Aorta (tissue), 5 donors: ENCODE measurements at places on chromosomes 7 and 10.
A peak's percentile ranks its signal among the peaks of the same experiment; 100 is the strongest.

DNA sequence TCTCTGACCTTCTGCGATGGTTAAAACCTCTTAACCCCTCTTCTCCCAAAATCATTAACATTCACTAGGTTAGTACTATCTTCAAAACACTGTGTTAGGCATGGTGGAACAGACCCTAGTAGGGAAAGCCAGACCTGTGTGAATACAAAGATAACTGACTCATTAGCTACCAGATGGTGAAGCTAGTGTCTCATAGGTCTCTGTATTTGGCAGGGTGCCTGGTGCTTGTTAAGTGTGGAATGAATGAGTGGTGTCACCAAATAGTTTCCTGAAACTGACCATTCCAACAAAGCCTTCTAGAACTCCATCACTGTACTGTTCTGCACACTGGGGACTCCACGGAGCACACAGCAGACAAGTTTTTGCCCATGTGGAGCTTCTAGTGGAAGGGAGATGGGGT, 27.7 kb upstream of the TM9SF3 start:
- no peak for DNase-seq

DNA sequence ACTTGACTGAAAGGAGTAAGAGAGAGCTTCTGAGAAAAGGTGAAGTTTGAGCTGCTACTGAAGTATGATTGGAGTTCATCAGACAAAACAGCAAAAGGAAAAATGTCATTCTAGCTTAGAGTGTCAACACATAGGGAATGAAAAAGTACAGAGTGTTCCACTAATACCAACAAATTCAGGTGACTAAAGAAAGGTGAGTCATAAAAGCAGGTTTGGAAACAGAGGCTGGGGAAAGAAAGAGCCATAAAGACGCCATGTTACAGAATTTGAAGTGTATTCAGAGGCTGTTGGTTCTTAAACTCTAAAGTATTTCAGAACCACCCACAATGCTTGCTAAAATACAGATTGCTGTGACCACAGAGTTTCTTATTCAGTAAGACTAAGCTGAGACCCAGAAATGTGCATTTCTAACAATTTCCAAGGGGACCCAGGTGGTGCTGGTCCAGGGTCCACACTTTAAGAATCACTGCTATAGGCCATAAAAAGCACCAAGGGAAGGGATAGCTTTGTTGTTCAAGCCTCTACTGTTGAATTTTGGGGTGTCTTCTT, 143.1 kb downstream of the ELAPOR2 start:
- DNase-seq: no peak

GRCh38 chr7:16668049-16668858, 22.3 kb downstream of the BZW2 start:
- DNase-seq: peak; percentile 75

DNA sequence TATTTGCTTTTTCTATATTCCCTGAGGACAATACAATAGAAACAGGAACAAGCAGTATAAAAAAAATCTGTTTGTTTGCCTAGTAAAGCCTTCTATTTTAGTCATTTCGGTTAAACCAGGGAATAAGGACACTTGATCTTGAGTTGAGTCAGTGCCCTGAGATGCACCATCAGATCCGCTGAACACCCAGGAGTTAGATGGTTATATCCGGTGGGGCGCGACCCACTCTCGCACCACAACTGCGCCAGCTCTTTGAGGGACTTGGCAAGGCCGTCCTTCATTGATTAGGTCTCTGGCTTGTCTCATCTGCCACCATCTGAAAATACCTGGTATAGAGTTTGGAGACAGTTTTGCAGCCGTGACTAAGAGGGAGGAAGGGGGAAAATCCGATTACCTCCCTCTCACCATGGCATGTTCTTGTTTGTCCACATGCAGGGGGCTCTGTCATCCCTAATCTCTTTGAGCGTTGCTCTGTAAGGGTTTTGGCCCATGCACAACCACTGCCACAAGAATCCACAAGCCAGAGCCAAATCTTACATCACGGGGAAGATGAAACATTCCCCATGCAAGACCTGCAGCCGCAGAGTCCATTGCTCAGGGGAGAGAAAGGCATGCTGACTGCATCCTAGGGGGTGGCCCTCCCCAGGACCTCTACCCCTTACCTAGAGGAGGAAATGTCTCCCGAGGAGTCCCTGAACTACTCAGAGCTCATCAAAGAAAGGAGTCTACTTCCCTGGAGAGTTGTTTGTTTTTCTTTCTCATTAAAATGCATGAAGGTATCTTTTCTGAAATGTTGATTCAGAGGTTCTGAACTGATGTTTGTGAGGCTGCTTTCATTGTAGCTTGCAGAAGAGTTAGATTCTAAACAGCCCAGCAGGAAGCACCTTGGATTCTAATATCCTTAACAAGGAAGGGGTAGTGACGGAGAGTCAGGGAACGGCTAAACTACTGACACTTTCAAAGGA, 101.6 kb upstream of the FAM171A1 start:
- no peak for DNase-seq

GRCh38 chr10:28822719-28823464, 145.6 kb downstream of the BAMBI start:
- no peak for DNase-seq

DNA sequence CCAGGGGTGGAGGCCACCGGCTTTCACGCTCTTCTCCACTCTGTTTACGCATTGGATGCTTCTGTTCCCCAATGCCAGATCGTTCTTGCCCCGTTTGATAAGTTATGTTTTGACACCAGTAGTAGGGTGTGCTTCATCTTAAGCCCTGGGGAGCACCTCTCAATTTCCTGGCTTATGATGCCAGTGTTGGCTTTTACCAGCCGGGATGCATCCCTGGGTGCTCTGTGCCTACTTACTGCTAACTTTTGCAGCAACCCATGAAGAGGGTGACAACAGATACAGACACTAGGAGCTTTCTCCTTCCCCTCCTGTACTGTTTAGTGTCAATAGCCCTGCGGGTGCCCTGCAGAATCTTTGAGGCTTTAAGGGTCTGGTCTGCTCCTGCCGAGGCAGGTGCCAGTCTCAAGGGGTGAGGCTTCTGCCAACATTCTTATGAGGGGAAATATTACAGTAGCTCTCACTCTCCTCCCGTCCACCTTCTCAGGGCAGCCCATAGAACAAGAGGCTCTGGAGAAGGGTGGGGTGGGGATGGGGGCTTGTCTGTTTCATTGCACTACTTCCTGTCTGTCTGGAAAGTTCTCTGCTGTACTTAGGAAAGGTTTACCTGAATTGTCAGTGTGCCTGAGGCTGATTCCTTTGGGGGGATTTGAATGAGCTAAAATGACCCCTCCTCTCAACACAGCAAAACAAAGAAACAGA, 23.3 kb downstream of the ADCY1 start:
- no peak for DNase-seq

- no peak for DNase-seq
These were observed 1028.7 kb downstream of the XPNPEP1 start for GRCh38 chr10:108894402-108895301.

DNA sequence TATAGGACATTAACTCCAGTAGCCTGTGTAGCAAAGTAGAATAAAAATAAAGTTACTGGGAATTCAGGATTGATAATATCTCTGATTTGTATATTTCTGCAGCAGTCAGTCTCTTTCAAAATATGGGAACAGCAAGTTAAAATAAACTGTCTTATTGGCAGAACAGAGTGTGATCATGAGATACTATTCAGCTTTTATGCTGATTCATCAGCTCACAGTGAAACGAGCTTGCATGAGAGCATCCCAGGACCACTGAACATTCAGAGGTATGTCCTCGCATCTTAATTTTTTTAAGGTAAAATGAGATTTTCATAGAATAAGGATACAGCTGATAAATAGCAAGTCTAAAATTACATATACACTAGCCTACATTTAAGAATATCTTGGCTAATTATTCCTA, 282.5 kb upstream of the MYO3A start:
- DNase-seq: no peak

DNA sequence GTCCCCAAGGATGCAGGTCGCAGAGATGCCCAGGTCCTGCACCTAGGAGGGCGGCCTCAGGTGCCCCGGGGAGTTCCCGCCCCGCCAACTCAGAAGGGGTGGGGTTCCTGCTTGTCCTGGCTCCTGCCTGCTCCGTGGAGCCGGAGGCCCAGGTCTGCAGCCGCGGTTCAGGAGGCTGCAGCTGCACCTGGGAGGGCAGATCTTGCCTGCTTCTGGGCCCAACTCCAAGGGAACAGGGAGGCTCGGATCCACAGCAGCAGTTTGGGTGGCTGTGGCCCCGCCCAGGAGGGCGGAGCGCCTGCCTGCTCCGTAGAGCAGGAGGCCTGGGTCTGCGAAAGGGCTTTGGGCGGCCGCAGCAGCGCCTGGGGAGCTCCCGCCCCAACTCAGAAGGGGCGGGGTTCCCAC, 108.2 kb upstream of the EGR2 start:
- no peak for DNase-seq

- DNase-seq: peak; percentile 78
These were observed 1.4 kb downstream of the OTUD1 start for GRCh38 chr10:23439961-23440889.

GRCh38 chr7:27634671-27635493, 27.8 kb downstream of the HIBADH start:
- no peak for DNase-seq

DNA sequence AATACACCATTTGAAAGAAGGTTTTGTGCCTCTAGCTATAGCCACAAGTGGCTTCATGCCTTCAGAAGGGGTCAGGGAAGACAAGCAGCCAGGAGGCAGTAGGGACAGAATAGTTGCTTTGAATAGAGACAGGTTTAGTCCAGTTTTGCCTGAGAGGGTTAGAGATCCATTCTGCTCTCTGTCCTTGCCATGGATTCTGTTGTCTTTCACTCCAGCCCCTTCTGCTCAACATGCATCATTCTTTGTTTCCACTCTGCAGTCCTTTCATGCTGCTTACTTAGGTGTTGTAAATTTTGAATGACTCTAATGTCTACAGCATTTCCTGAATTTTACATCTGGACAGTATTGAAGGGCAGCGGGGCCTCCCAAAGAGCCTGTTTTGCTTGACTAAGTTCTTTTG, 60.3 kb downstream of the CNTNAP2 start:
- DNase-seq: no peak

GRCh38 chr10:44981172-44982113, 2.8 kb upstream of the DEPP1 start:
- DNase-seq: peak; percentile 90

DNA sequence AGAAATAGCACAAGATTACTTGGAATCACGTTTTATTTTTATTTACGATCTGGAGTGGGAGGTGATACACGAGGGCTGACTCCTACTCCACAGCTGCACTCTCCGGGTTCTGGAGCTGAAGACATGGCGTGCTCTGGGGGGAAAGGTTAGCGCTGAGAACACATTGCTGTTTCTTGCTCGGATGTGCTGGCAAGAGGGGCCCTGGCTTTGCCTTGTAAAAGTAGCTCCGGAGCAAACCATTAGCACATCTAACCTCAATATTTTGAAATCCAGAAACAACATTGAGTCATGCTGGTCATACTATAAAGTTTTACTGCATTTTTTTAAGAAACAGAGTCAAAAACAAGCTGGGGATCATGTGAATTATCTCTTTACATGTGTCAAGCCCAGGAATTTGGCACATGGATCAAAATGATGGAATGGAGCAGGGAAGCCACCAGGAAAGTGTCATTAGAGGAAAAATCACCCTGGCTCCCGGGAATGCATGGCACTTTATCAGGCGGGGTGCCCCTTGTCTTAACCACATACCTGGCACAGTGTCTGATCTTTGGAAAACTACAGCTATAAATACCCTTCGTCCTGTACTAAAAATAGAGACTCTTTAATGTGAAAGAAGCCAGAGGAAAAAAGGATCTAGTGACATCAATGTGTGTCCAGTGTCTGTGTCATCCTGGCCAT, 31.6 kb upstream of the LYZL1 start:
- DNase-seq: peak; percentile 73

DNA sequence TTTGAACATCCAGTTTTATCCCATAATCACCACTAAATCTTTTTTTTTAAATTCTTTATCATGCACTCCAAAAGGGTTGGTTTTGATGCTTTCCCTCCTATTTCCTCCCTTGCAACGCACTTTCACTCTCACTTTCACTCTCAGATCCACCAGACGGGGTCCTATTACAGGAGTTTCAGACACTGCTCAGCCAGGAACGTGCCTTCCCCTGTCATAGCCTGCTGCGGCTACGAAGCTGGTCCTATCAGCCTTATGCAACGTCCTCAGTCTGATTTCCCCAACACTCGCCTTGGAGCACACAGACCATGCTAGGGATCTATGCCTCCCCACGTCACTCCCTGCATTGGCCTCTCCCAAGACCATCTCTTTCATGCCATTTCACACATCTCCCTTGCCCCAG, 23.4 kb downstream of the ZPBP start:
- DNase-seq: peak; percentile 60

DNA sequence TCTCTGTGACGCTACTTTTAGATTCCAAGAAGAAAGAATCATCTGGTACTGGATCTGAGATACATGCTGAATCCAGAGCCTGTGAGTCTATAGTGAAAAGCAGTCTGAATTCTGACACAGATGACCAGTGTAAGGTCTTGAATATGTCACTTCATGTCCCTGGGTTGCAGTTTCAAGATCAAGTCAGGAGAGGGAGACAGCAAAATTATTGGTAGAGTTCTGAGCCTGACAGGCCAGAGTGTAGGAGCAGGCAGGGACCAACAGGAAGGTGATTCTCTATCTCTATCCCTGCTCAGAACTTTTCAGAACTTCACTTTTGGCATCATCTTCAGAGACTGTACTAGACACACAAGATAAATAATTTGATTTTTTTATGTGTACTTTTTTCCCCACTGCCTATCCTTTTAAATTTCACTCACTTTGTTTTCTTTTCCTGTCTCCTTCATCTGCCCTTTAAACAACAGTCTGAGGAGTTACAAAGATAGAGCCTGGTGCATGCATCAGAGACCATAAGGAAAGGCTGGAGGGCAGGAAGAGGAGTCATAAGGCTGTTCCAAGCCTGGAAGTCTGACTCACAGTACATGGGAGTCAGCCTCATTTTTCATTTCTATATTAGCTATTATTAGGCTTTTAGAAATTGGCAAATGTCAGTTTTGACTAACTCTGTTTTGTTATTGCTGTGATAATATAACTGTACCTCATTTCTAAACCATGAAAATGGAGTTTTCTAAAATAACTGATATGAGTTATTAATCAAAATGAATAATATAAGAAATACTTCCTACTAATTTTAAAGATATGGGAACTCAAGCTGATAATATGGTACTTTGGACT, 120.2 kb upstream of the TMEM229A start:
- no peak for DNase-seq

DNA sequence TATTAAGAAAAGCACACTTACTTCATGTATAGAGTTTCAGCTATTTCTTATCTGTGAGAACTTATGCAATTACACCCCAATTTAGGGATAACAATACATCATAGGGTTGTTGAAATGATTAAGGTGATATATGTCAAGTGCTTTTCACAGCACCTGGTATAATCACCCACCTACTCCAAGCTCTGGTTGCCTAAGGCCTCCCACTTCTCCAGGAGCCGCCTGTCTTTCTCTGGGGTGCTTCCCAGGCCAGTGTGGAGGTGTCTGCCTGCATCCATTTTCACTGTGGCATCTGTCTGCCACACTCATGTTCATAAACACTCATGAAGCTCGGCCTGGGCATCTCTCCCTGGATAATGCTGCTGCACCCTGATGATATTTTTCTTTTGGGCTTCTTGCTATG, 250.3 kb downstream of the STK31 start:
- no peak for DNase-seq

GRCh38 chr10:60646966-60647796, 131.1 kb upstream of the CDK1 start:
- DNase-seq: no peak

- DNase-seq: no peak
These were observed 77.1 kb downstream of the ENO4 start for GRCh38 chr10:116926426-116926825.

- DNase-seq: no peak
These were observed 297.9 kb downstream of the DGKB start for GRCh38 chr7:14604606-14605005.
